Placental epithelial cell (primary cell): ENCODE measurements at places on chromosomes 2 and 18. TPM values are rescaled to one million over a fixed set of nuclear protein-coding genes. Genes with fewer than 3 reads are reported as not detected.

The HOXD8 gene
- not detected in 2 replicates for total RNA-seq

The C2orf15 gene
- 0.22 and 0.79 TPM in 2 replicates for total RNA-seq

The SPATS2L gene
- 59.3 and 118 TPM in 2 replicates for total RNA-seq

The ZBTB7C gene
- 1.2 TPM in 1 of 2 replicates, not detected in the other for total RNA-seq

The FNDC4 gene
- total RNA-seq, result 11.0 and 12.1 TPM in 2 replicates

The SLC25A12 gene
- total RNA-seq, result 8.2 and 26.8 TPM in 2 replicates

The RAB10 gene
- total RNA-seq, result 92.3 and 145 TPM in 2 replicates

The HOXD12 gene
- total RNA-seq, result not detected in 2 replicates

The CRYGC gene
- total RNA-seq, result not detected in 2 replicates
